ENCODE measurements at places on chromosomes 7 and 10. TPM values are rescaled to one million over a fixed set of nuclear protein-coding genes. Genes with fewer than 3 reads are reported as not detected.

Gene ARMC10
- total RNA-seq, result 31.2 TPM

Gene FANK1
- 0.60 TPM for total RNA-seq

Gene OR2A1
- not detected for total RNA-seq

Gene MMD2
- not detected for total RNA-seq

Gene FOXP2
- total RNA-seq, result 13.7 TPM

Gene NPFFR1
- not detected for total RNA-seq

Gene TDRD1
- total RNA-seq, result not detected

Gene SEM1
- total RNA-seq, result 82.9 TPM

Gene CPVL
- total RNA-seq, result 0.22 TPM

Gene STEAP2
- under 0.01 TPM for total RNA-seq

Gene LIPK
- total RNA-seq, result not detected

Gene SLC35G1
- 3.1 TPM for total RNA-seq

Gene AKR1D1
- not detected for total RNA-seq

Gene PON1
- total RNA-seq, result not detected

Gene MEIG1
- total RNA-seq, result not detected

Gene GBX1
- not detected for total RNA-seq

Gene GPER1
- total RNA-seq, result 1.1 TPM

Gene PPIF
- 13.1 TPM for total RNA-seq

Gene DNAJB6
- total RNA-seq, result 100 TPM

Gene AKR1B15
- total RNA-seq, result not detected

Gene NPS
- not detected for total RNA-seq

Gene GIMAP7
- total RNA-seq, result 104 TPM

Gene CCDC71L
- 101 TPM for total RNA-seq

Gene GJD4
- total RNA-seq, result not detected

Gene TMEM213
- total RNA-seq, result not detected

Gene CALML3
- not detected for total RNA-seq

Gene SLC18A3
- total RNA-seq, result not detected

Gene STK31
- 0.22 TPM for total RNA-seq

Gene ASIC3
- total RNA-seq, result under 0.01 TPM

Gene ANKRD7
- total RNA-seq, result 0.22 TPM

Gene PRF1
- not detected for total RNA-seq

Measured in lung microvascular endothelial cell (primary cell).